ENCODE measurements at places on chromosomes 3 and 15.

GRCh38 chr15:72790302-72790910 lies 6.8 kb upstream of the ADPGK start:
- no peak for DNase-seq

DNA sequence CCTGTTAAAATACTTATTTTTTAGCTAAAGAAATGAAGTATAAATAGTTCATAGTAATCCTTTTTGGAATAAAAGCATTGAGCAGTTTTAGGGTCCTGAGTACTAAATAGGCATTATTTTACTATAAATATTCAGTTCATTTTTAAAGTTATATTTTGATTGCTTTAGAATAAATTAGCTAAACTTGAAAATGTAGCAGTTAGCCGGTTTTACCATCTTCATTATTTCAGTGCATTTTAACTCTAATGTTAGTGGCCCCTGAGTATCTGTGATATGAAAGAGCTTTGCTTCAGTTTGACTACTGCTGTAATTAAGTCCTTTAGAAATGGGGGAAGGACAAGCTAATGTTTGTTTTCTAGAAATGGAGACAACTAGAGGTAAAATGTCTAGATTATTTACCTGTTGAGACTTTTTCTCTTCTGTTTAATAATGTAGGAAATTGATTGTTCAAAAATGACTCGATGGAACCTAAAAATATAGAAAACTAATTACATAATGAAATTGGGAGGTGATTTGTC lies 3.6 kb downstream of the SMC4 start:
- no peak for DNase-seq

- DNase-seq = no peak
These were observed 17.1 kb downstream of the VIPR1 start for GRCh38 chr3:42519568-42519962.

GRCh38 chr3:72086743-72087087 lies 301.8 kb upstream of the PROK2 start:
- no peak for DNase-seq

DNA sequence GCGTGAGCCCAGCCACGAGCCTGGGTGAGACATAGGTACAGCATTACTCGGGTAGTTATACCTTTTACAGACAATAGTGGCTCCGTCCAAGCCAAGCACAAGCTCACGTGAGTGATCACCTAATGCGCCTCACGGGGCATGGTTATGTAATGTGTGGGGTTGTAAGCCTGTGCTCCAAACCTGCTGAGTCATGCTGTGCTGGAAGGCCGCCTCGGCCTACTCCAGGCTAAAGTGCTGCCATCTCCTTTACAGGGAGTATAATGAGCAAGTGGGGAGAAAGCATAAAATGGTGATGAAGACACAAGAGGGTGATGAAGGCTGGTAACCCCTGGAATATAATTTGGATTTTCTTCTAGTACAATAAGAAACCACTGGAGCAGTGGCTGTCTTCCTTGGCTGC lies 175.8 kb upstream of the STT3B start:
- no peak for DNase-seq

DNA sequence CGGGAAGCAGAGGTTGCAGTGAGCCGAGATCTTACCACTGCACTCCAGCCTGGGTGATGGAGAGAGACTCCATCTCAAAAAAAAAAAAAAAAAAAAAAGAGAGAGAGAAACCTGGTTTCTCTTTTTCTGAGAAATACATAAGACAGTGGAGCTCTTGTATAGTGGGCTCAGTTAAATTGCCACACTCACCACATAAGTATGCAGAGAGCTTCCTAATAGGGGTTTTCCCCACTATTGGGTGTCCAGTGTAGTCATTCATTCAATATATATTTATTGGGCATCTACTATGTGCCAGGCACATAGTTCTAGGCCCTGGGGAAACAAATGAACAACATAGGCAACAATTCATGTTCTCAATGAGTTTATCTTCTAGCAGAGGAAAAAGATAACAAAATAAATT lies 48.9 kb upstream of the FMN1 start:
- no peak for DNase-seq

- DNase-seq = no peak
These were observed 764.0 kb upstream of the DPPA4 start for GRCh38 chr3:110101361-110101760.
